ENCODE measurements at places on chromosomes 3 and 15.

DNA sequence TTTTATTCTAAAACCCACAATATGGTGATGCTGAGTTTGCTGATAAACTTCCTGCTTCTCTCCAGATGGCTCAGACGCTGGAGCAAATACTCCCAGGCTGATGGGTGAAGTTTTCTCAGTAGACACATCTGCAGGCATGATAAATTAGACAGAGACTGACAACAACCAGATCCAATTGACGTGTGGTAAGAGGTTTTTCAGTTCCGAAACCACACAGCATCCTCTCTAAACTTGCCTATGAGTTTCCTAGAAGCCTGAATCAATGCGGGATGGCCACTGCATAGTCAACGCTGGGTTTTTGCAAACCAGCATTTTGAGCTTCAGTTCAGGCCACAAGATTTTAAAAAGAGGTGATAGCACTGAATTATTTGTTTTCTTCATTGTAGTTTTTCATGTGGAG, 360.3 kb upstream of the ARRDC4 start:
- DNase-seq, result no peak

DNA sequence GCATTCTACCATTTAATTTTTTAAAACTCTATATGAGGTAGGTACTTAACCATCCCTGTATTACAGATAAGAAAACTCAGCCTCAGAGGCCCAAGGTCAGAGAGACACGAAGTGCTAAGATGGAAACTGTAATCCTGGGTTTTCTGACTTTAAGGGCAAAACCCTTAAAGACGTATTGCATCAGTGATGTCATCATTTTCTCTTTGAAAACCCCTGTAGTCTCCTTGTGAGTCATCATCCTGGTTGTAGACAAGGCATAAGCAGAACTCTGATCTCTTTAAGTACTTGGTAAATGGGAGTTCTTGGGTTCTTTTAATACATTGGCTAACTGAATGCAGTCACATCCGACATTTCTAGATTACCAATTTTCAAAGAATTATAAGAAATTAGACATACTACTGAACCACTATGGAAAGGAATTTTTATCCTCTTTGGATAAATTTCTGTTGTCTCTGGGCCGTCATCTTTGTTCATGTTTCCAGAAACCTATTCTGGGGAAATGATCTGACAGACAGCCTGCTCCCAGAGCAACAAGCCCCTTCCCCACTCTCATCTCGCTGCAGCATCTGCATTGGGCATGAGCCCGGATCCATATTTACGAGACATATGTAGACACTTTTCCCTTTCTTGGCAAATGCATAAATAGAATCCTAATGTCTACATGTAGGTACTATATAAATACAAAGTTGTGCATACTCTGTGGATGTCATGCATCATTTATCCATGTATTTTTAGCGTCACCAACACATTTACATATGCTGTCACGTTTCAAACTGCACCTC, 48.7 kb upstream of the MDFIC2 start:
- DNase-seq, result peak; percentile 39

DNA sequence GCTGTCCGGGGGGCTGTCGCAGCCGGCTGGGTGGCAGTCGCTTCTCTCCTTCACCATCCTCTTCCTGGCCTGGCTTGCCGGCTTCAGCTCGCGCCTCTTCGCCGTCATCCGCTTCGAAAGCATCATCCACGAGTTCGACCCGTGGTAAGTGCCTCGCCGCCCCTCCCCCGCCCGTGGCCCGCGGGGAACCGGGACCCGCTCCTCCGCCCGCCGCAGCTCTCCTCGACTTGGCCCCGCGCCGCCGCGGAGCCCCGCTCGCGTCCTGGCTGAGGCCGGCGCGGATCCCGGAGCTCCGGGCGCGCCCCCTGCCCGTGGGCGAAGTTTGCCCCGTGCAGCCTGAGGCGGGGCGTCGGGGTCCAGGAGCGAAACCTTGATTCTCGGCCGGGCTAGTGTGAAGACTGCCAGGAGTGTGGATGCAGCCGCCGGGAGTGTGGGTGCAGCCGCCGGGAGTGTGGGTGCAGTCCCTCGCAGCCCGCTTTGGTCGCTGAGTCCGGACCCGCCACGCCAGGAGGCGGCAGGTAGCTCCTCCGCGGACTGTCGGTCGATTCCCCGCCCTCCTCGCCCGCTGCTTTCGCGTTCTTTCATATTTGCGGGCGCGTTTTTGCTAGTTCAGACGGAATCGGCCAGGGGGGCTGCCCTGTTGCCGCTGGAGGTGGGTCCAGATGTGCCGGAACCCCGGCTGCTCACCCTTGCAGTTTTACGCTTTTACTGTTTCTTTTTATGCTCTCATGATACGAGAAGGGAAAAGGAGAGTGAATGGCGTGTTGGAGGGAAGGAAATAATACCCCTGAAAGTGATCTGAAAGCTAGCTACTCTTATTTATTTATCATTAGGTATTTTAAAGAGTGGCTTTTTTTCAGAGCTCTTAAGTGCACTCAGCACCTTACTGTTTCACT, 692 bp downstream of the STT3B start:
- no peak for DNase-seq

DNA sequence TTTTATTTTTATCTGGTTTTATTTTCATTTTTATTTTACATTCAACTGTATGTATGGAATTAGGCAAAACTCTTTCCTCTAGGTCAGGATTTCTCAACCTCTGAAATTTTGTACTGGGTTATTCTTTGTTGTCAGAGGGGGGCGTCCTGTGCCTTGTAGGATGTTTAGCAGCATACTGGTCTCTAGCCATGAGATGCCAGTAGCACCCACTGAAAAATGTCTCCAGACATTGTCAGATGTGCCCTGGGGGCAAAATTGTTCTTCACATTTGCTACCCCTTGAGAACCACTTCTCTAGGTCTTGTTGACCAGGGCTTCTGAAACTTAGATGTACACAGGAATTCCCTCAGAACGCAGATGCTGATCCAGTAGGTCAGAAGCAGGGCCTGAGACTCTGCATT, 5.4 kb downstream of the CHRNA5 start:
- no peak for DNase-seq

- no peak for DNase-seq
Measured at GRCh38 chr3:12994357-12994606, 78.9 kb downstream of the IQSEC1 start.

DNA sequence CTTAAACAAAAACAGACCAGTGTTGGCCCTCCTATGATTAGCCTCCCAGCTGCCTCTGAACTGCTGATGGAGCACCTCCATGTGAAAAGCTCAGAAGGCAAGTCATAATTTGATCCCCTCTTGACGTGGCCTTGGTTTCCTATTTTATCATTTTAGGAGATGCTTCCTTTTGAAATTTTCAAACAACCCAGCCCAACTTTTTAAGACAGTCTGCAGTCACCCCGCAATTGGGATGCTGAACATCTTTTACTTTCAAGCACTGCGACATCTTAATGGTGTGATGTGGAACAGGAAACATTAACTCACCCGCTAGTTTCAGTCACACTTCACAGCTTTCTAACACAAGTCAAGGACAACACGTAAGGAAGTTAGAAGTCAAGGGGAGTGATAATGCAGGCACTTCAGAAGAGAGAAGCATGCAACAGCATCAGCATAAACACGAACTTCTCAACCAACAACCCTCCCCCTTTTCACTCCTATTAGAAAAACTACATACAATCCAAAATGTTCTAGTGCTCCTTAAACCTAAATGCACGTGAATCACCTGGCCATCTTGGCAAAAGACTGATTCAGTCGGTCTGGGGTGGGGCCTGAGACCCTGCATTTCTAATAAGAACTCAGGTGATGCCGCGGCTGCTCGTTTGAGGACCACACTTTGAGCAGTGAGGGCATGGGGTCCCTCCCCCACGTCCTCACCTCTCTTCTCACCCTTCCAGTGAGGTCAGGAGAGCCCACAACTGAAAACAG, 161.5 kb downstream of the FOXP1 start:
- DNase-seq, result no peak

GRCh38 chr3:124261306-124261705, 269.4 kb upstream of the ROPN1 start:
- no peak for DNase-seq

DNA sequence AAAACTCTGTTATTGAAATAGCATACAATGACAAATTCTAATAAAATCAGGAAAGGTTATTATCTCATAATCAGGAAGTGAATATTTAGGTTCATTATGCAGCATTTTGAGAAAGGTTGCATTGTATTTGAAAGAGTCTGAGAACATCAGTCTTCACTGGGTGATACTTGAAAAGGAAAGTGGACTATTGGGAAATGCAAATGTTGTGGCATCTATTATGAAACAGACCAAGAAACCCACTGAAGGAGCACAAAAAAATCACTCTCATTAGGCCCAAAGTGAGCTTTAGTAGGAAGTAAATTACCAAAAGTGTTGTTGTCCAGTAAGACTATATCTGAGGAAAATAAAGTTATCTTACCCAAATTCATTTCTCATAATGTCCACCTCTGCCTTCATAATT, 90.8 kb downstream of the ZPLD1 start:
- no peak for DNase-seq

DNA sequence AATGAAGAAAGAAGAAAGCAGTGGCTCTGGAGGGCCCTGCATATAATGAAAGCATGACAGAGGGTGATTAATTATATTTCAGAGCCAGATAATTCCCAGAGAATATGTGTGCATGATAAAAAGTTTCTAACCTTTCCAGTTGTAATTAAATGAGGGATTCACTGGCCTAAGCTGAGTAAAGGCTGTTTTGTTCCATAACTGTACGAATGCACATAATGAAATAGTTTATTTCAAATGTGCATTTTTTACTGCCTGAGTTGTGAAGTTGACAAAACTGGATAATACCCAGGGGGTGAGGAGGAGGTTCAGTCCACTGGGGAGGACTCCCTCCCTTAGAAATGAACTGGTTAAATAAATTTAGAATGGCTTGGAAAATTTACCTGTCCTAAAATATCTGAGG, 616.4 kb downstream of the TAFA4 start:
- DNase-seq, result no peak

DNA sequence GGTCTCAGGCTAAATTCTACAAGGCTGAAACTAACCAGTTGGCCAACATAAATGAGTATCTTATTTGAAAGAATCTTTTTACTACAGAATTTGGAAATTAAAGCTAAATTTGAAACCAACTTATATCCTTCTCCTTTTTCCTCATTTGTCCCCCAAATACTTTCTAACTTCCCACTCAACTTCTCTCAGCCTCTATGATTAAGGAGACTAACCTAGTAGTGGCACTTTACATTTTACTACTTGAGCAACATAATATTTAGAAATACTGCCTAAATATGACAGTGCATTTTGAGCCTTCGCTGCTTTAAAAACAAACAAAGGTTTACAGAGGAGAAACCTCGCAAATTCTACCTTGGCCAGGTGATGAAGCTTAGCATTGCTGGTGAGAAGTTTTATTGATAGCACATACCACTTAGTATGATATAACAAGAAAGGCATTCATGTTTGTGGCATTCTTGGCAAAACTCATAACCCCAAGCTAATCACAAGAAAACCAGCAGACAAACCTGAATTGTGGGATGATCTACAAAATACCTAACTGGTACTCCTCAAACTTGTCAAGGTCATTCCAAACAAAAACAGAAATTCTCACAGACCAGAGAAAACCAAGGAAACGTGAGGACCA, 432.1 kb upstream of the CFAP20DC start:
- peak; percentile 27 for DNase-seq

GRCh38 chr3:81245043-81245442, 516.4 kb downstream of the GBE1 start:
- DNase-seq, result no peak

- peak; percentile 97 for DNase-seq
Measured at GRCh38 chr3:45092132-45093031, 53.8 kb downstream of the CDCP1 start.

GRCh38 chr15:34064438-34064837, 25.4 kb upstream of the AVEN start:
- no peak for DNase-seq

- no peak for DNase-seq
Measured at GRCh38 chr3:50122661-50123391, 32.3 kb upstream of the SEMA3F start.

- DNase-seq, result no peak
Measured at GRCh38 chr15:45941367-45941766, 306.5 kb downstream of the SQOR start.

DNA sequence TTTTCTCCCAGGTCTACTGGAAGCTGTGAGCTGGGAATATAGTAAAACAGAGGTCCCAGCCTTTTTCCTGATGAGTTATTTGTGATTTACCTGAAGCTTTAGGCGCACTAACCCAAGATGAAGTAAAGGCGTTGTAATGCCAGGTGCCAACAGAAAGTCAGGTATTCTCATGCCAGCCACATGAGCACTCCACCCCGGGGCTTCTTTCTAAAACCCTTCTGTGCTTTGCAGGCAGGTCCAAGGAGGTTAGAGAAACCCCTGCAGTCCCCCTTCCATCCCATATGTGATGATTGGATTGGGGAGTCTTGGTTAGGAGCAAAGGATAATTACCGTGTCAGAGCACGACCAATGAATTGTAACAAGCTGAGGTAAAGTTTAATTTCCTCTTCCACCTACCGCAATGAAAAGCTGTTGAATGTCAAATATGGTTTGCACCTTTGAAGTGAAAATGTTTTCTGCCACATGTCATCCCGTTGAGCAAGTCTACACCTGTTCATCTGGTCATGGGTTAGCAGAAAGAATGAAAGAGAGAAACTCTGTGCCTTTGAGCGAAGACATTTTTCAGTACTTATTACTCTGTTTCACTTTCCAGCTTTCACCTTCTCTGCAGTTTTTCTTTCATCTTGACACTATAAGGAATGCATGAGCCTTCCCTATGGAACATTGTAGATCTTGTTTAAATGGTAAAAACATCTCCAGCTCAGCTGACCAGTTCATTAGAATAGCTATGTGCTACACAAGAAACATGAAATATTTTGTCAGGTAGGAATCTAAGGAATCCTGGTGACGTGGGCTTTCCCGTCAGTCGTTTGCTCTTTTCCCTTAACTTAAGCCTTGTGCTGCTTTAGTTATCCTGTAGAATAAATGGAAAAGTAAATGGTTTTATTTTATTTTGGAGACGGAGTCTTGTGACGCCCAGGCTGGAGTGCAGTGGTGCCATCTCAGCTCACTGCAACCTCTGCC, 204.6 kb upstream of the IL12A start:
- no peak for DNase-seq

DNA sequence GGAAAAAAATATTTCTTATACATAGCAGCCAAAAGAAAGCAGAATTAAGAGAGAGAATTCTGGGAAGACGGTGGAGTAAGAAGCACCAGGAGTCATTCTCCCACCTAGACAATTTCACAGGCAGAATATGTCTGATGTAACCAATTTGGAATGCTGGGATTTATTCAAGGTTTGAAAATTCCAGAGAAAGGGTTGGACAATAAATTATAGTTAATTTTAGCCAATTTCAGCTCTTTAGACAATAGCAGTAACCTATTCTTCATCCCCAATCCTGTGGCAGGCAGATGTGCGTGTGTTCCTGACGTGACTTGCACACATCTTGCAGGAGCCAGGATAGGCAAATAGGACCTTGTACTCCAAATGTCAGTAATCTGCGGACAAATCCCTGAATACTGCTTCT, 541.0 kb upstream of the NAALADL2 start:
- no peak for DNase-seq

- DNase-seq, result peak; percentile 47
Measured at GRCh38 chr3:27633224-27633545, 88.9 kb downstream of the EOMES start.

All from A172 (cell line).